ENCODE measurements at places on chromosomes 12 and 14. TPM values are rescaled to one million over a fixed set of nuclear protein-coding genes. Genes with fewer than 3 reads are reported as not detected.
A peak's percentile ranks its signal among the peaks of the same experiment; 100 is the strongest.

GRCh38 chr14:71372411-71372838 is 465.2 kb downstream of the PCNX1 start:
- H3K36me3 ChIP-seq = peaks cover 24% of the 10 kb centered on the region
- DNase-seq = no peak
- no peaks in the 10 kb centered on the region for H3K27me3 ChIP-seq
- 0 out of 2 replicates have a peak overlapping the region, but pooled peaks have one; percentile 37 for H3K27ac ChIP-seq

OR6C70 gene
- not detected for total RNA-seq

DNA sequence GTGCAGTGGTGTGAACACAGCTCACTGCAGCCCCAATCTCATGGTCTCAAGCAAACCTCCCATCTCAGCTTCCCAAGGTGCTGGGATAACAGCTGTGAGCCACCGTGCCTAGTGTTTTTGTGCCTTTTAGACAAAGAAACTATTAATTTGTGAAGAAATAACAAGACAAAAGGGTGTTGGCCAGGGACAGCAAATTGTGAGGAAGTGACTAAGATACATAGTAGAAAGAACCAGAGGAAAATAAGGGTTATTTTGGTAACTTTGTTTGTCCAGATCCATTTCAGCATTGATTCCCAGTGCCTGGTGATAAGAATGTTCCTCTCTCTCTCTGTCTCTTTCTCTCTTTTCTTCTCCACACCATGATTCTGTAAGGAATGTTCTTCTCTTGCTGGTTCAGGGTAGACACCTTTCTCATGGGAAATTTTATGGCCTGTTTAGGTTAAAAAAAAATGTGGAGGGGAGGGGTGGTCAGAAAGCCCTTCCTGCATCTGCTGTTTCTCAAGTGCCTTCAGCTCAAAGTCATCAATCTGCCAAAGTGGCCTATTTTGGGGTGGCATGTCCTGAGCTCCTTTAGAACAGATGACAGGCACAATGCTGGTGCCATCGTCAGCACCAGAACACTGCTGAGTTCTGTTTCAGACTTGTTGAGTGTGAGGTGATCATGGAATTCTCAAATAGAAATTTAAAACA is 184.4 kb upstream of the EEA1 start:
- no peak overlapping the region for H3K4me3 ChIP-seq
- DNase-seq = no peak
- H3K4me1 ChIP-seq = no peaks in the 10 kb centered on the region
- H3K27me3 ChIP-seq = no peaks in the 10 kb centered on the region
- H3K36me3 ChIP-seq = no peaks in the 10 kb centered on the region
- H3K27ac ChIP-seq = no peak overlapping the region

- H3K4me1 ChIP-seq = peaks cover 13% of the 10 kb centered on the region
- DNase-seq = no peak
- H3K27ac ChIP-seq = no peak overlapping the region
- no peak overlapping the region for H3K4me3 ChIP-seq
These were observed 221.6 kb downstream of the C12orf75 start for GRCh38 chr12:105552056-105552455.

MIP gene
- not detected for total RNA-seq

DNA sequence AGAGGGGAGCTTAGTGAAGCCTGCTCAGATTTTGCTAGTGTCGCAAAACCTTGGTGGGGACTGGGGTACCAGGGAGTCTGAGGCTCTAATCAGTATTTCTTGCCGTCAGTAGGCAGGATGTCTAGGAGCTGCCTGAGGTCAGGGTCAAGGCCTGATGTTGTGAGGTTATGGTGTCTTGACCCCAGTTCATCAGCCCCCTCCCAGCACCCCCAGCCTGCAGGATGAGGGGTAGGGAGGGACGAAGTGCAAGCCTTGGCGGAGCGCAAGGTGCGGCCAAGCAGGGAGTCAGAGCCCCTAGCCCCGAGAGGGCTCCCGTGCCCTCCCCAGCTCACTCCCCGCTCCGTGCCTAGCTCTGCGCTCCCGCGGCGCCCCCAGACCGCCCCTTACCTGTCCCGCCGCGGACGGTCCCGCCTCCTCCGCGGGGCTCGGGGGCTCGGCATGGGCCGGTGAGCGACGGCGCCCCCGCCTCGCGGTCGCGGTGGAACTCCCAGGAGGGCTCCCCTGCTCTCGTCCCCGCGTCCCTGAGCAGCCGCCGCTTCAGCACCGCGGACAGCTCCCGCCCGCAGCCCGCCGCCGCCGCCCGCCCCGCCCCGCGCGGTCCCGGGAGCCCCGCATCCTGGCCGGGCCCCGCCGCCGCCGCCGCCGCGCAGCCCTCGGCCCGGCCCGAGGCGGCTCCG is 347 bp downstream of the SYNDIG1L start:
- H3K27ac ChIP-seq = no peak overlapping the region
- H3K36me3 ChIP-seq = no peaks in the 10 kb centered on the region
- DNase-seq = peak; percentile 82
- H3K4me1 ChIP-seq = peaks cover 63% of the 10 kb centered on the region
- H3K4me3 ChIP-seq = peak overlapping the region; percentile 55

DNA sequence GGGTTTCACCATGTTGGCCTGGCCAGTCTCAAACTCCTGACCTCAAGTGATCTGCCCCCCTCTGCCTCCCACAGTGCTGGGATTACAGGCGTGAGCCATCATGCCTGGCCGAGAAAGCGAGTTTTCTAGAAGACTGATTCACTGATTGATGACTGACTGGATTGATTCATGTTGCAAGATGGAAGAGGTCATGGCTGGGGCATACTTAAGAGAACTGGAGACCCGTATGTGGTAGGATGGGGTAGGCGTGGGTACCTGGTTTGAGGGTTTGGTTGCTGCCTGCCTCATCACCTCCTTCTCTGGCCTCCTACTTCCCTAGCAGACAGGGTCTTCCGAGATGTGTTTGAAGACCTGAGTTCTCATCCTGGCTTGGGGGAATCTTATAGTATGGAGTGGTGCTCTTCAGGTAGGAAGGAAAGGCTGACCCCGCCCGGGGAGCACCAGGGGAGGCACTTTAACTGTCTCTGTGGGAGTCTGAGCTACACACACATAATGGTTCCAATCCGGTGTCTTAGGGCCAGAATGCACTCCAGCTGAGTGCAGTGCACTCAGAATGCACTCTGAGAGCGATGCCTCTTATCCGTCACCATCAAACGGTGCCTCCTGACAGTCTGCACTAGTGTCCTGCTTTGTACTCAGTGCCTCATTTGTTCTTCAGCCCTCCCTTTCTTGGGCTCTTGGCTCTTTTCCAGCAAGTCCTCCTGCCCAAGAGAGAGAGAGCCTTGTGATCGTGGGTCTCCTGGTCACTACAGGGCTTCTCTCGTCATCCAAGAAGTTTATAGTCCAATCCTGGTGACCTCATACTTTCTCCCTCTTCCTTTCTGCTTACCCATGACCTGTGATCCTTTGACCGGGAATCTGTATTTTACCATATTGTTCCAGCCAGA is 19.7 kb downstream of the PLEKHG3 start:
- no peaks in the 10 kb centered on the region for H3K27me3 ChIP-seq
- H3K36me3 ChIP-seq = peaks cover 8% of the 10 kb centered on the region
- no peak for DNase-seq
- no peak overlapping the region for H3K27ac ChIP-seq

GRCh38 chr14:51328772-51329353 is 88.8 kb downstream of the TMX1 start:
- no peak overlapping the region for H3K27ac ChIP-seq
- DNase-seq = no peak
- no peaks in the 10 kb centered on the region for H3K36me3 ChIP-seq
- H3K4me1 ChIP-seq = peaks cover 11% of the 10 kb centered on the region

LRIG3 gene
- total RNA-seq = 7.8 TPM

GLI1 gene
- 16.2 TPM for total RNA-seq

DNA sequence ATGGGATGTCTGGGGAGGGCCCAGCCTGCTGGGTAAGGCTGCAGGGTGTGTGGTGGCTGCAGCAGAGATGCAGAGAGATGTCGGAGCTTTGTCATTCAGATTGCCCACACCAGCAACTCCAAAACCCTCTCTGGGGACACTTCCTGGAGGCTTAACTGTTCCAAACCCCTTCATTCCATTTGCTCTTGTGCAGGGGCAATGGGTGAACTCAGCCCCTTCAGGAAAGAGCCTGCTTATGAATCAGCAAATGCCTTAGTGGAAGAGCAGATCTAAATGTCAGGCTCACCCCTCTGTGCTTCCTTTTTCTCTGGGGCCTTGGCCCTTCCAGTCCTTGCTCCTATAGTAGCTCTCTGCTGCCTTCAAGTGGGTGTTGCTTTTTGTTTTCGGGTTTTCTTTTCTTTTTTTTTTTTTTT is 36.7 kb upstream of the GPATCH2L start:
- peaks cover 57% of the 10 kb centered on the region for H3K4me1 ChIP-seq
- peak overlapping the region; percentile 81 for H3K27ac ChIP-seq
- H3K27me3 ChIP-seq = no peaks in the 10 kb centered on the region
- peak overlapping the region; percentile 20 for H3K4me3 ChIP-seq
- DNase-seq = no peak

DNA sequence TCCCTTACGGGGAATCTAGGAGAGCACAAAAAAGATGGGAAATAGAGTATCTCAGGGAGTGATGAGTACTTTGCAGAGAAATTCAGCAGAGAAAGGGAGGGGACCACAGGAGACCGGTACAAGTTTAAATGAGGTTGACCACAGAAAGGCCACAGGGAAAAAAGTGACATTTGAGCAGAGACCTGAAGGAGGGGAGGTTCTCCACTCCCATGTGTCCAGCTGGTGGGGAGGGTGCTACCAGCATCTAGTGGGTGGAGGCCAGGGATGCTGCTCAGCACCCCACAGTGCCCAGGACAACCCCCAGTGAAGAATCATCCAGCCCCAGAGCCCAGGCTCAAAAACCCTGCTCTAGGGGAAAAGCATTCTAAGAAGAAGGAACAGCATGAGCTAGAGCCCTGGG is 34.6 kb downstream of the TESC start:
- no peaks in the 10 kb centered on the region for H3K36me3 ChIP-seq
- H3K4me1 ChIP-seq = peaks cover 35% of the 10 kb centered on the region
- H3K4me3 ChIP-seq = no peak overlapping the region
- no peaks in the 10 kb centered on the region for H3K27me3 ChIP-seq
- no peak for DNase-seq

SYCP3 gene
- total RNA-seq = not detected

DNA sequence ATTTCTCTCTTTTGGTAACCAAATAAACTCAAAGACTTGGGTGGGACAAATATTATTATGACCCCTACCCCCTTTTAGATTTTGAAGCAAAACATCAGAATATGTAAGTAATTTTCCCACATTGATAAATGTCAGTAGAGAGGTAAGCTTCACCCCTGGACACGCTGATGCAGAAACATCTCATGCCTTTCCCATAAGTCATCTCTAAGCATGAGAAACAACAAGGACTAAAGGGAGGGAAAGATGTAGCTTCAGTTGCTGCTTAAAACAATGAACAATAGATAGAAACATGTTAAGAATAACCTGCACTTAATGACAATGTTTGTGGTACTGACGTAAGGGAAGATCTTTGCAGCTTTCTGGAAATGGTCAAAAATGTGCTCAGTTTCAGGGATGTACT is 56.3 kb upstream of the SLC8A3 start:
- peaks cover 9% of the 10 kb centered on the region for H3K4me1 ChIP-seq
- H3K36me3 ChIP-seq = 0 out of 2 replicates have a peak, but pooled peaks cover 2% of the 10 kb centered on the region
- H3K27ac ChIP-seq = no peak overlapping the region
- DNase-seq = no peak

CLEC12A gene
- total RNA-seq = not detected

ADAM21 gene
- total RNA-seq = not detected

GRCh38 chr12:22617630-22618029 is 7.3 kb upstream of the ETNK1 start:
- DNase-seq = no peak

CCDC177 gene
- total RNA-seq = 2.1 TPM

DNA sequence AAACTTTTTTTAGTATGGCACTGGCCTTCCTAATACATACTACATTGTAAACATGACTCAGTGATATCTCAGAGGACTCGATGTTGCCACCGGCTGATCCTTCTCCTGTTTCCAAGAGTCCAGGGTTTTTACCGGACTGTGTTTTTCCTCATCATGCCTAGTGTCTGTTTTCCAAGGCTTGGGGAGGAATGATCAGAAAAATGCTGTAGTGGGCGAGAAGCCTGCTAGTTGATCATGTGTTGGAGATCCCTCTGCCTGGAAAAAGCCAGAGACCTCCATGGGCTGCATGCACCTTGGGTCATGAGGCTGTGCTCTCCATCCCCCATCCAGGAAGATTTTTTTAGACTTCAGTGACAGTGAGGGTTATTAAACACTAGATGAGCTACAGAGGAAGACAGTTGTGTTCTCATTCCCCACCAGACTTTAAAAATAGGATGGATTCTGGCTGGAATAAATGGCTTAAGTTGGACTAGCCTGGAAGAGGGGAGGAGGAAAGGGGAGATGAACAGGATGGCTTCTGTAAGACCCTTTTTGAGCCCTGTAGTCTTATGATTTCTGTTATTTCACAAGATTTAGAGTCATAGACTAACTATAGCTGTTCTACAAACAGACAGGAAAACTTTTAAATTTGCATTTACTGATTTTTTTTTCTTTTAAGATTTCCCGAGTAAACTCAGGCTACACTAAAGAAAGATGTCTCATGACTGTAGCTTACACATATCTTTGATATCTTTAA is 145.7 kb downstream of the SAMD4A start:
- H3K4me1 ChIP-seq = 0 out of 2 replicates have a peak, but pooled peaks cover 3% of the 10 kb centered on the region
- H3K36me3 ChIP-seq = no peaks in the 10 kb centered on the region
- H3K4me3 ChIP-seq = no peak overlapping the region
- no peak for DNase-seq
- no peak overlapping the region for H3K27ac ChIP-seq

All from WTC11 (cell line).